ENCODE measurements at places on chromosomes 16 and 17.

DNA sequence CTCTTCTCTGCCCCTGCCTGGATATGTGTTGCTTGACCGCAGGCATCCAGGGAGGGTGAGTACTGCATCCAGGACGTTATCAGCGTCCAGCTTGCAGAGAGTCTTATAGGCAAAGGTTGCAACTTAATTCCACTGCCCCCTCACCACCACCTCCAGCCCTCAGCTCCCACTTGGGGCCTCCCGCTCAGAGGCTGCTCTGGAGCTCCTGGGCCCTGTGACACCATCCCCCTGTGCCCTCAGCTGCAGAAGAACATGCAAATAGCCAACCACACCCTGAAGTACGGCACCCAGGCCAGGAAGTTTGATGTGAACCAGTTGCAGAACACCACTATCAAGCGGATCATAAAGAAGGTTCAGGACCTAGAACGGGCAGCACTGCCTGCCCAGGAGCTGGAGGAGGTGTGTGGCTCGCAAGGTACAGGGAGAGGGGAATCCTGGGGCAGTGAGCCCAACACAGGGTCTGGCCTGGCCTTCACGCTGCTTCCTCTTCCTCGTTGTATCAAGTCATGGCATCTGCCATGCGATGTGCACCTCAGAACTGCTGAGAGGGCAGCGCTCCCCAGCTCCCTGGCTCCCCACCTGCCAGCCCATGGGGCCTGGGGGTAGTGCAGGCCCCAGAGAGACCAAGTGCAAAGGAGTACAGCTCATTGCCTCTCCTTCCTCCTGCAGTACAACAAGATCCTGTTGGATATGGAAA is 9.6 kb downstream of the ACE start:
- no peak for DNase-seq

- no peak for DNase-seq
Observed at GRCh38 chr17:63024716-63025115, 58.7 kb downstream of the TANC2 start.

GRCh38 chr16:67393788-67394154 is 473 bp upstream of the TPPP3 start:
- DNase-seq = no peak

DNA sequence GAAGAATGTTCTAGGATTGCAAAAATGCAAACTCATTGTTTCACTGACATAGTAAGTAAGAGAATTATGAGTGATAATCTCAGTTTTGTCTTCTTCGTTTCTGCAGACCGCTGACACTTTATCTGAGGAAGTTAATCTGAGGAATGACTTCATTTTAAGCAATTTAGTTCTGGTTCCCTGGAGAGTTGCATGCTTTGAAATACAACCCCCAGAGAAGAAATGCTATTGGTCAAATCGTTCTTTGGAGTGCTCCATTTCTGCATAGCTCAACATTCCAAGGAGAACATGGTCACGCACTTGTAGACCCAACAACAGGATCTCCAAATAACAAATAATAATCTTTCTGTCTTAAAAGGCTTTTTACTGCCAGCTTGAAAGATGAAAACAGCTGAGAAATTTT is 427.1 kb downstream of the GRIN2A start:
- DNase-seq = no peak

GRCh38 chr17:70006159-70006558 is 68.9 kb upstream of the KCNJ16 start:
- no peak for DNase-seq

DNA sequence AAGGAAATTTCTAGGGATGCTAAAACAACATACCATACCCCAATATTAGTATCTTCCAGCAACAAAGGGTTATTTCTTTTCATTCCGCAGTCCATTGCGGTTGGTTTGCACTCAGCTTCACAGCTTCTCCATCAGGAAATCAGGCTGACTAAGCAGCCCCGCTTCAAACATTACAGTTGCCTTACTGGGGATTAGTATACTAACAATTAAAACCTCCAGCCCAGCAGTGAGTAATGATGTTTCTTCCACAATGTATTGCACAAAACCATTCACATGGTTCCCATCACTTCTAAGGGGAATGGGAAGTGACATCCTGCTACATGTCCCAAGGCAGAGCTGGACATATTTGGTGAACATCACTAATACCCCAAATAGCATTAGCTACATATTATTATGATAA is 1384.9 kb downstream of the CDH8 start:
- DNase-seq = no peak

DNA sequence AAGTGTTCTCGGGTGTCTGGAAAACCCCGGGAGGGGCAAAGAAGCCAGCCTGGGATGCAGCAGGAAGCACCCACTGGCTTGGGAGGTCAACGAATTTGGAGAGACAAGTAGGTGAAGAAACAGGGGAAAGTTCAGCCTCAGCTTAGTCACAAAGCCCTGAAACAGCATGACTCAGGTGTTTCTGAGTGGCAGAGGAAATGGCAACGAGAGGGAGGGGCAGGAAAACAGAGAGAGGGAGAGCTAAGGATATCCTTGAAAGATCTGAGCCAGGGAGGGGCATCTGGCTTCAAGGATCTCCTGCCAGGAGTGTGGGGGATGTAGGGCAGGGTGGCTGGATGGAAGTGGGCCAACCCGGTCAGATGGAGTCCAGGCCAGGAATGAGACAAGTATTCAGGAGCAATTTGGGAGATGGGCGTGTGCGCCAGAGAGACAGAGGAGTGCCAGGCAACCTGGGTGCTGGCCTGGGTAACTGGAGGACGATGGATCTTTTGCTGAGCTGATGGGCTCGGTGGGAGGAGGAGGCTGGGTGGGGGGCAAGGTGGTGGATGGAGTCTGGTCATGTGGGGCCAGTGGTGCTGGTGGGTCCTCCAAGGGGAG is 27.2 kb downstream of the ABCC3 start:
- peak; percentile 77 for DNase-seq

GRCh38 chr16:74291577-74292208 is 4.9 kb upstream of the PSMD7 start:
- DNase-seq = no peak

DNA sequence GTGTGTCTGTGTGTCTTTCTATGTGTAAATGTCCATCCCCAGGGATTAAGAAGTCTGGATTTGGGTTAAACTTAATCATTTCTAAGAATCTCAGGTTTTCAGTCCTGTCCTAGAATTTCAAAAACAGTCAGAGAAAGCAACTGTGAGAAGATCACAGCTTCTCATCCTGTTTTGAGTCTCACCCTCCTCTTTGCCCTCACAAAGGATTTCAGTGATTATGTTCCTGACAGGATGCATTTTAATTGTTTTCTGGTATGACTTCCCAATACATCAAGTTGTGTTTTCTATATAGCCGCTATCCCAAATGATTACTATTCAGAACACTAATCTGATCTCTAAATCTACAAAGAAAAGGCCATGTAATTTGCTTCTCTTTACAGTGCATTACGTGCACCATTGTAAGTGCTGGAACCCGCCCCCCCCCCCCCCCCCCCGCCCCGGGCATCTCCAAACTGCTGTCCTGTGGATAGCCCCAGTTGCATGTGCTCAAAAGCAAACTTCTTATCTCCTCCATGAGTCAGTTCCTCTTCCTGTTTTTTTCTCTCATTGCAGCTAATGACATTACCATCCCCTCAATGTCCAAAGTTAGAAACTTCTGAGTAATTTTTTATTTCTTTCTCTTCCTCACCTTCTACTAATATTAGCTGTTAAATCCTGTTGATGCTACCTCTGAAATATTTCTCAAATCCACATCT is 73.9 kb downstream of the CDH13 start:
- no peak for DNase-seq

GRCh38 chr17:45747911-45748310 is 36.2 kb upstream of the CRHR1 start:
- no peak for DNase-seq

All from kidney epithelial cell (primary cell).